Activated gamma-delta T cell treated with Interleukin-2 at 50 U/mL for 16 hours (primary cell): ENCODE measurements at places on chromosomes 13 and 19.
A peak's percentile ranks its signal among the peaks of the same experiment; 100 is the strongest.

DNA sequence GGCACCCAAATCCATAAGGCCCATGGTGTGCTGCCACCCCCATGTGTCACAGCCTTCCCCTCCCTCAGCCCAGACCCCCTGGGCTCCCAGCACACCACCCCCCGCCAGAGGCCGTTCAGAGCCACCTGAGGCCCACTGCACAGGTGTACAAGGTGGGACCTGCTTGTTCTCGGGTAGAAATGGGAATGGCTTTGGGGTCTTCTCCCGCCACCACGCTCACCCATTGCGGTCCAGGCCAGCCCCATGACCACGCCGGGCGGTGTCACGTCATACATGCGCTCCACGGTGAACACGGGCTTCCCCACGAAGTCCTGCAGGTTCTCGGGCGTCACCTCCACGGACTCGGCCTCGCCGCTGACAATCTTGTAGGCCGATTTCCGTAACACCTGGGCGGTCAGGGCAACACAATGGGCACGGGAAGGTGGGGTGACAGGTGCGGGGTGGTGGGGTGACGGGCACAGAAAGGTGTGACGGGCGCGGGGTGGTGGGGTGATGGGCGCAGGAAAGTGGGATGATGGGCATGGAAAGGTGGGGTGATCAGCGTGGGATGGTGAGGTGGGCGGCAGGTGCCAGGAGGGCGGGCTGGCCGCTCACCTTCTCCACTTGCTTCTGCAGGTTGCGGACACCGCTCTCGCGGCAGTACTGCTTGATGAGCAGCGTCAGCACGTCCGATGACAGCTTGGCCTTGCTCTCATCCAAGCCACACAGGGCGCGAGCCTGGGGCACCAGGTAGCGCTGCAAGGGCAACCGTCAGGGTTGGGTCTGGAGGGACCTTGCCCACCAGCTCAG lies 4.3 kb downstream of the RPL36 start:
- DNase-seq, result no peak

DNA sequence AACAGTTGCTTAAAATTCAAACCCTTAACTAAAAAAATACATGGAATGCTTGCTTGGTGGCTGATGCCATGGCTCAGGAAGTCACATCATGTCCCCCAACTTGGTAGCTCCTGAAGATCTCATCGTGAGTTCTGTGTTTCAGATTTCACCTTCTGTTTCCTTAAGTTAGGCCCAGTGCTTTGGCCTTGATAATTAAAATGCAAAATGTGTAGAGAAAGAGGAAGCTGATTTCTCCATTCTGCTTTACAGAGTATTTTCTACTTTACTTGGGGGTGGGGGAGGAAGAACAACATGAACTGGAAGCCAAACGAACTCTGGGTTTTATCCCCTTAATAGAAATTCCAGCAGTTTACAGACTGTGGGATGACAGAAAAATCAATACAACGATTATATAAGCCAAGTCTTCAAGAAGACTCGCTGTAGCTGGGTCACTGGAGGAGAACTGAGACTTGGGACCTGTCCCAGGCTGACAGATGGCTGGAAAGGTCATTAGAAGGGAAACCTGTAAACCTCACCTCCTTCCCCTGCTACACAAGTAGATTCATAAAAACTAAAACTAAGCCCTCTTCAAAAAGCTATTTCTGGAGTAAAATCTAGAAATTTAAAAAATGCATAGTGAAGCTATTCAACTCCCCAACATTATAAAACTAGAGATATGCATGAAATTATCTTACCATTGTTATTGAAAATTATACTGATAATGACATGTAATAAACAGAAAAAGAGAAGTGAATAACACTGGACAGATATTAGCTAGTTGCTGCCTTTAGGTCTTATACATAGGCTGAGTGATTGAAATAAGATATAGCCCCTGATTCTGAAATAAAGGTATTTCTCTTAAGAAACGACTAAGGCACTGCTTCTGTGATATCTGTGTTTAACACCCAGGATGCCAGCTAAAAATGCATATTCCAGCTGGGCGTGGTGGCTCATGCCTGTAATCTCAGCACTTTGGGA lies 22.1 kb upstream of the GGACT start:
- DNase-seq, result no peak

GRCh38 chr13:67048084-67048820 lies 181.9 kb downstream of the PCDH9 start:
- DNase-seq, result no peak

DNA sequence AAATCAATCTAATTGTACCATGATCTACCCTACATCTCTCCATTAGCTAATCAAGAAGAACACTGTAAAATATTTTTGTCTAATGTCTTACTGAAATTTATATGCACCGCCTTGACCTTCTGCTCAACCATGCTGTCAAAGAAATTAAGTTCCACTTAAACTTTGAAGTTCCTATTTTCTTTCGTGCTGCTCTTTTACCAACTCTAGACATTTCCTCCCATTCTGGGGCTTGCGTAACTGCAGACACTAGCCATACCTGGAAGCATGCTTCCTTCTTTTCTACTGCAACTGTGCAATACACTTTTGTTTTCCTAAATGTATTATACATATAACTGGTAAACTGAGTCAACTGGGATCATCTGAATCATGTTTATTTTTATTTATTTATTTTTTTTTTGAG lies 8.5 kb upstream of the UBE2L5 start:
- no peak for DNase-seq

DNA sequence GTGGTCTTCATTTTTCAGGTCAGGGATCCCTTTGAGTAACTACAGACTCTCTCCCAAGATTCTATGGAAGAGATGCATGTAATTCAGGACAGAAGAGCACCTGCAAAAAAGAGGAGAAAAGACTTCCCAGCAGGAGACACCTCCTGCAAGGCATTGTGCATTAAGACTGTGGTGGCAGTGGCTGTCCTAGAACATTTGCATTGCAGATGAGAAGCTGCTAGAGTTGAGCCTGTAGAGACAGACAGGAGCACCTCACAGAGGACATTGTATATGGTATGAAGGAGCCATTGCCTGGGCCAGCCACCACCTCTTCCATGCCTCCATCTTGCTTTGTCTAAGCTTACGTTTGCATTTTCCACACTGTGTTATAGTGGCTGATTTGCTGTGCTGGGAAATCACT lies 11.2 kb upstream of the MYO16 start:
- no peak for DNase-seq

- peak; percentile 34 for DNase-seq
Observed at GRCh38 chr13:39779337-39780265, 124.1 kb downstream of the COG6 start.

DNA sequence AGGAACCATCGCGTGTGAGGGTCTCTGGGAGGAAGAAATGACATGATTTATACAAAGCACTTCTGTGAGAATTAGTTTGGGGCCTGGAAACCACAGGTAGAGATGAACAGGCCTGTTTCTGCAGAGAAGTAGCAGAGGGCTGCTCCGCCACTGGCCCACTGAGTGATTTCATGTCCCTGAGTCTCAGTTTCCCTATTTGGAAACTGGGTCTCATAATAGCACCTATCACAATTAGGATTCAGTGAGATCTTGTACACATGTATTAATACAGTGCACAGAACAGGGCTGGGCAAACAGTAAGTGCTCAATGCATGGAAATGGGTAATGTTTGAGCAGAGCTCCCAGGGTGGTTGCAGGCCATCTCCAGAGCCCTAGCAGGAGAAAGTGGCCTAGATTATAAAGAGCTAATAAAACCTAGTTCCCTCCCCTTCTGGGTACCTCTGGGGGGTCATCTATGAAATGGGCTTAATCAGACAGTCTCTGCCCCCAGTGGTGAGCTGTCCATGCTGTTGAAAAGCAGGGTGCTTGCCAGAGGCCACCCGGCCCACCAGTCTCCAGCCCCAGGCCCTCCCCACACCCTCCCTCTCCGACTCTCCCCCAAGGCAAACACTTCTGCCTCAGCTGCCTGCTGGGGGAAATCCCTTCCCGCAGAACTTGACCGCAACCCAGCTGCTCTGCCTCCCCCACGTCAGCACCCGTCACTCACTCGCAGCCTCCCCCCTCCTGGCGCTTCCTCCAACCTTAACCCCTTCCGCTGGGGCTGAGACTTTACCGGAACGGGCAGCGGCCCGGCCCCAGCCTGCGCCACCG lies 4.5 kb downstream of the BCL3 start:
- peak; percentile 94 for DNase-seq

DNA sequence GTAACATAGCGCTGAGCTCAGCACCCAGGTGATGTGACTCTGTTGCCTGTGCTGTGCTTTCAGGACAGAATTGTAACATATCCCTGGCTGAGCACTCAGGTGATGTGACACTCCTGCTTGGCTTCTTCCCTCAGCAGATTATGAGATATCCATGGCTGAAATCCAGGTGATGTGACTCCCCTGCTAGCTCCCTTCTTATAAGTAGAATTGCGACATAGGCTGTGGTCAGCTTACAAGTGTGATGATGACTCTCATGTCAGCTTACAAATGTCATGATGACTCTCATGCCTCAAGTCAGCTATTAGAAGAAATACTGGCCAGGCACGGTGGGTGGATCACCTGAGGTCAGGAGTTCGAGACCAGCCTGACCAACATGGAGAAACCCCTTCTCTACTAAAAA lies 14.3 kb upstream of the ZNF429 start:
- no peak for DNase-seq

- DNase-seq, result no peak
Observed at GRCh38 chr13:66102864-66103263, 1127.3 kb downstream of the PCDH9 start.

- no peak for DNase-seq
Observed at GRCh38 chr13:63629591-63629990, 2213.9 kb upstream of the PCDH20 start.

DNA sequence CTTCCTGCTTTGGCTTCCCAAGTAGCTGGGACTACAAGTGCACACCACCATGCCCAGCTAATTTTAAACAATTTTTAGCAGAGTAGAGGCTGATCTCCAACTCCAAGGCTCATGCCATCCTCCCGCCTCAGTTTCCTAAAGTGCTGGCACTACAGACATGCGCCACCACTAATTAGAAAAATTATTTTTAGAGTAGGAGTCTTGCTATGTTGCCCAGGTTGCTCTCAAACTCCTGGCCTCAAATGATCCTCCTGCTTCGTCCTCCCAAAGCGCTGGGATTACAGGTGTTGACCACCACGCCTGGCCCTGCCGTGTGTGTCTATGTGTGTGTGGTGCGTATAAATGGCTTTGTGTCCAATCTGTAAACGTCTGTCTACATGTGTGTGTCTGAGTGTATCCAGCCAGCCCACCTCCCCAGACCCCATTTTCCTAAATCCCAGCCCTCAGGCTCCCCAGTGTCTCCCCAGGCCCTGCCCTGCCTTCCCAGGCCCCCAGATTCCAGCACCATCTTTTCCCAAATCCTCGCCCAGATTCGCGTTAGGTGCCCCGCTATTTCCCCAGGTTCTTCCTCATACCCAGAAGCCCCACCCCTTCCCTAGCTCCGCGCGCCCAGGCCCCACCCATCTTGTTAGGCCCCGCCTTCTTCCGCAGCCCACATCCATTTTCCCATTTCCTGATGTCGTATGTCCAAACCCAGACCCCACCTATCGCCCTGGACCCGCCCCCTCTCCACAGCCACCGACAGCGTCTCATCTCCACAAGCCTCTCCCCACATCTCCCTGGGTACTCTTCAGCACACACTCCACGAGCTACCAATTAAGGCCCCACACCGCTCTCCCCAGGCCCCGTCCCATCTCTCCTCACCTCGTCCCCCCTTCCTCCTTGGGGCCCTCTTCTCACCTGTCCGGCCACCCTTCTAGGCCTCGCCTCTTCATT lies 24.9 kb downstream of the SLC8A2 start:
- no peak for DNase-seq

- DNase-seq, result no peak
Observed at GRCh38 chr13:113050734-113051431, 54.7 kb upstream of the F7 start.

- no peak for DNase-seq
Observed at GRCh38 chr19:5288347-5288739, 52.3 kb downstream of the PTPRS start.

GRCh38 chr19:42068361-42068755 lies 1.6 kb downstream of the GRIK5 start:
- DNase-seq, result no peak

DNA sequence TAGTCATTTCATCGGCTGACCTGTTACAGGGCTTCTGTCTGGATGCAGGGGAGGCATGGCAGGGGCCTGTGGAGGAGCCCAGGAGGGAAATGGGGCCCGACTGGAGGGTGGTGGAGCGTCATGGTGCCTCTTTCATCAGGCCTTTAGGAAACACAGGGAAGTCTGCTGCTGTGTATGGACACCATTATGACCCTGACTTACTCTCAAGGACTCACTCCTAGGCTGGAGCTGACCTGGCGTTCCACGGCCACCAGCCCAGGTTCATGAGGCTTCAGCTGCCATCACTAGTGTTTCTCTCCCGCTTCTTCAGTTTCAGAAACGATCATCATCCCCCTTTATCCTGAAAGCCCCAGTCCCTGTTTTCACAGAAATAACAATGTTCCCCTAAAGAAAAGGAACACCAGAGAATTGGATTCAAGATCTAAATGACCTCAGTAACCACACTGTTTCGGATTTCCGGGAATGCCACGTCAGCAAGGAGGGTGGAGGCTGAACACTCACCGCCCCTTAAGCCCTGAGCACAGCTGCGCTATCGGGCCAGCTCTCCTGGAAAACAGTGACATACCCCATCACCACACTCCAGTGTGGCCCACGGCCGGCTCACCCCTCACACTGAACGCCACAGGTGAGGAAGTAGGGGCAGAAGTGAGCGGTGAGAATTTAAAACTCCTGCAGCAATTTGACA lies 67.6 kb downstream of the SOX1 start:
- no peak for DNase-seq

DNA sequence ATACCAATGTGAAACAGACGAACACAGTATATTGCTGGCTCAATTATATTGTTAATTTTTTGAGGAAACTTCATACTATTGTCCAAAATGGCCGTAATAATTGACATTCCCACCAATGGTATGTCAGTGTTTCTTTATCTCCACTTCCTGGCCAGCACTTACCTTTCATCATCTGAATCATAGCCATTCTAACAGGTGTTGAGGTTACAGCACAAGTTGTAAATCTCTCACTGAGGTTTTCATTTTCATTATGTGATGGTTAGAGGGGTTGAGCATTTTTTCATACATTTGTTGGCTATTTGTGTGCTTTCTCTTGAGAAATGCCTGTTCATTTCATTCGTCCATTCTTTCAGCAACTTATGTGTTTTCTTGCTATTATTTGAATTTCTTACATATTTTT lies 824.0 kb downstream of the UQCRFS1 start:
- no peak for DNase-seq

GRCh38 chr19:41320185-41320518 lies 10.2 kb downstream of the CCDC97 start:
- no peak for DNase-seq

DNA sequence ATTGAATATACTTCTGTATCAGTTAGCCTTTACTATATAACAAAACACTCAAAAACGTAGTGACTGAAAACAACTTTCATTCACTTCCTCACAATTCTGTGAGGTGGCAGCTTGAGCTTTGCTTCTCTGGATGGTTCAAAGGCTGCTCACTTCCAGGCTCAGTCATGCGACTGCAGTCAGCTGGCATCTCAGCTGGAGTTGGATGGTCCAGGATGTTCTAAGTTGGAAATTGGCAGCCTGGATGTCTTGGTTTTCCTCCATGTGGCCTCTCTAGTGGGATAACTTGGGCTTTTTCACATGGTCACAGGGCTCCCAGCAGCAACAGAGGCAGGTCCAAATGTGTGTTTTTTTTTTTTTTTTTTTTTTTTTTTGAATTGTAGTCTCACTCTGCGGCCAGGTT lies 204.4 kb downstream of the LACC1 start:
- no peak for DNase-seq

- DNase-seq, result no peak
Observed at GRCh38 chr19:49497789-49498103, 1.5 kb downstream of the RPS11 start.
